Esophagus muscularis mucosa (tissue), 4 donors: ENCODE measurements at places on chromosomes 2 and 18. TPM values are rescaled to one million over a fixed set of nuclear protein-coding genes. Genes with fewer than 3 reads are reported as not detected.

DNA sequence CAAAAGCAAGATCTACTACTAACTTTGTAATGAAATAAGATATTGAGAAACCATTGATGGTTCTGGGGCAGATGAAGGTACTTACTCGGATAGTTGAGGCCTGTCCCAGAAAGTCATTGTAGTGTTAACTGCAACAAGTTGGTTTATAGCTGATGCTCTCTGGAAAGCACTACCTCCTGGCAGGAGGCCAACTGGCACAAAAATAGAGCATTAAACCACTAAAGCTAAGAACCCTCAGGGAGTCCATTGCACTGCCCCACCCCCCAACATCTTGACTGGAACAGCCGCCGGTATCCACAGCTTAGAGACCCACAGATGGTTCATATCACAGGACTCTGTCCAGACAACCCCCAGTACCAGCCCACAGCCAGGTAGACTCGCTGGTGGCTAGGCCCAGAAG lies 552.5 kb upstream of the CRIM1 start:
- H3K27ac ChIP-seq: no peak overlapping the region
- no peak overlapping the region for H3K4me3 ChIP-seq
- DNase-seq: no peak
- H3K4me1 ChIP-seq: no peaks in the 10 kb centered on the region
- H3K36me3 ChIP-seq: no peaks in the 10 kb centered on the region

The BCS1L gene
- total RNA-seq: 26.2 TPM

GRCh38 chr2:112812318-112813267 lies 24.0 kb downstream of the IL1B start:
- no peak overlapping the region for H3K27ac ChIP-seq
- no peak for DNase-seq
- no peaks in the 10 kb centered on the region for H3K27me3 ChIP-seq

GRCh38 chr2:128525653-128526052 lies 207.0 kb upstream of the HS6ST1 start:
- no peaks in the 10 kb centered on the region for H3K27me3 ChIP-seq
- no peak overlapping the region for H3K4me3 ChIP-seq
- no peaks in the 10 kb centered on the region for H3K4me1 ChIP-seq
- H3K27ac ChIP-seq: no peak overlapping the region
- no peak for DNase-seq
- H3K36me3 ChIP-seq: no peaks in the 10 kb centered on the region
